ENCODE measurements at places on chromosomes 4 and X. TPM values are rescaled to one million over a fixed set of nuclear protein-coding genes. Genes with fewer than 3 reads are reported as not detected.
A peak's percentile ranks its signal among the peaks of the same experiment; 100 is the strongest.

Gene L1CAM
- under 0.01 TPM for total RNA-seq

Gene VSIG1
- not detected for total RNA-seq

DNA sequence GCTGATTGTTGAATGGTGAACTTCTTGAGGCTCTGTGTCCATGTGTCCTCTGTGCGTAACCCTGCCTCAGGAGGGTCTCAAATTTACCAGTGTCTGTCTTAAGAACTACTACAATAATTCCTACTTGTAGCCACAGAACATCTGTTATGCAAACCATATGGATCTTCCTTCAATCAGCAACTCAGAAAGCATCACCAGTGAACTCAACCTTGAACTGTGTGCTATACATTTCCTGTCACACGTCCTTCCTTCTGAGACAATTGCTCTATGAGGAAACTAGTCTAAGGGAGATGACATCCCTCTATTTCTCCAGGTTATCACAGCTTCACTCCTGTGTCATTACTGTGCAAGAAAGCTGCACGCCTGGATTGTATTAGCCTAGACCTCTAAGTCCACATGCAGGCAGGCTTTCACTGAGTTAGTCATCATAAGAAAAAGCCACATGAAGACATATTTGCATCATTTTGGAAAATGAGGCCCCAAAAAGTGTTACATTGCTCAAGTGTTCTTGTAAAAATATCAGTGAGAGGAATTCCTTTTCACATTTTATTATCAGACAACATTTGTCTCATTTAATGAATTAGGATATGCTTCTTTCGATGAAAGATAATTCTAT lies 157.8 kb downstream of the AFF2 start:
- DNase-seq = no peak
- H3K27me3 ChIP-seq = no peaks in the 10 kb centered on the region
- no peak overlapping the region for H3K4me3 ChIP-seq
- no peak overlapping the region for H3K27ac ChIP-seq
- no peaks in the 10 kb centered on the region for H3K4me1 ChIP-seq
- no peaks in the 10 kb centered on the region for H3K36me3 ChIP-seq

- no peaks in the 10 kb centered on the region for H3K4me1 ChIP-seq
- H3K27me3 ChIP-seq = no peaks in the 10 kb centered on the region
- no peaks in the 10 kb centered on the region for H3K36me3 ChIP-seq
- H3K27ac ChIP-seq = no peak overlapping the region
- no peak overlapping the region for H3K4me3 ChIP-seq
Measured at GRCh38 chr4:20883677-20884076, 183.4 kb downstream of the PACRGL start.

- DNase-seq = no peak
- H3K4me1 ChIP-seq = no peaks in the 10 kb centered on the region
- no peaks in the 10 kb centered on the region for H3K27me3 ChIP-seq
Measured at GRCh38 chrX:13754765-13755164, 20.2 kb downstream of the OFD1 start.

- peak overlapping the region; percentile 9 for H3K4me3 ChIP-seq
- no peaks in the 10 kb centered on the region for H3K27me3 ChIP-seq
- no peaks in the 10 kb centered on the region for H3K36me3 ChIP-seq
Measured at GRCh38 chr4:169338241-169338640, 67.5 kb upstream of the SH3RF1 start.

GRCh38 chr4:187632260-187632995 lies 363.1 kb upstream of the ZFP42 start:
- H3K4me3 ChIP-seq = no peak overlapping the region
- H3K27me3 ChIP-seq = no peaks in the 10 kb centered on the region

All from osteoblast (primary cell).